Central memory CD4-positive, alpha-beta T cell (primary cell): ENCODE measurements at places on chromosomes 1 and 21.

GRCh38 chr1:101026430-101026788, 825 bp upstream of the DPH5 start:
- no peak for DNase-seq

- no peak for DNase-seq
Measured at GRCh38 chr1:230971771-230972170, 6.9 kb downstream of the TTC13 start.

- DNase-seq = no peak
Measured at GRCh38 chr1:19825298-19825697, 10.2 kb upstream of the RNF186 start.

DNA sequence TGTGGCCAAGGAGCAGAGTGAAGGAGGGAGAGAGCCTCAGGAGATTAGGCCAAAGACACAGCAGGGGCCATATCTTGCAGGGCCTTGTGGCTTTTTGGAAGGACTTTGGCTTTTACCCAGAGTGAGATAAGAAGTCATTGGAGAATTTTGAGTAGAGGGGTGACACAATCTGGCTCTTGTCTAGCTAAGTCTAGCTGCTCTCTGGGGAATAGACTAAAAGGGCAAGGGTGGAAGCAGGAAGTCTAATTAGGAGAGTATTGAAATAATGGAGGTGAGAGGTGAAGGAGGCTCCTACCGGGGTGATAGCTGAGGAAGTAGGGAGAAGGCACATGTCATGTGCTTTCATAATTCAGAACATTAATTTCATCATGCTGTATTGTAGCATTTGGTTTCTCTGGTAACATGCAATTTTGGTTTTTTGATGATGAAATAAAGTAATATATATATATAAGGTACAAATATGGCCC, 34.3 kb upstream of the KCNA3 start:
- no peak for DNase-seq

DNA sequence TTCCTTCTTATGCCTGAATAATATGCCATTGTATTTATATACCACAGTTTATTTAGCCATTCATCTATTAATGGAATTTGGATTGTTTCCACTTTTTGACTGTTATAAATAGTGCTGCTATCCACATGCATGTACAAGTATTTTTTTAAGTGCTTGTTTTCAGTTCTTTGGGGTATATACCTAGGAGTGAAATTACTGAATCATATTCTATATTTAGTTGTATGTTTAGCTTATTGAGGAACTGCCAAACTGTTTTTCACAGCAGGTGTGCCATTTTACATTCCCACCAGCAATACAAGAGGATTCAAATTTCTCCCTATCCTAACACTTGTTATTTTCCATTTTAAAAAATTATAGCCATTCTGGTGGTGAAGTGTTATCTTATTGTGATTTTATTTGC, 7.6 kb upstream of the HJV start:
- no peak for DNase-seq

DNA sequence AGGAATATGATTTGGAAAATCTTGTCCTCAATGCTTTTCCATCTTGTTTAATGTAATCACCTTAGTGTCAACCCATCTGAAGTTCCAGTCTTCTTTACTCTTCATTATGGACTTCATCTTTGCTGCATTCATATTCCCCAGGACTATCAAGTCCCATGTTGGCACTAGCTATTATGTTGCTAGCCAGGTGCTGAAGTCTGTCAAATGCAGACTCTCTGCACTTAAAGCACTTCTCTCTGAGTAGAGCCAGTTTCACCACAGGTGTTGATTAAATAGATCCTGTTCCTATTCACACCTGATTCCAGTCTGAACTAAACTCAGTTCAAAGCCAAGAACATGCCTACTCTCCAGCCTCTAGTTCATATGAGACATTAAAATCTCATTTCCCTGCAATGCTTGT, 75.0 kb upstream of the PKN2 start:
- no peak for DNase-seq

GRCh38 chr1:74847715-74848114, 114.8 kb downstream of the TYW3 start:
- DNase-seq = no peak

GRCh38 chr1:119866451-119866850, 29.9 kb downstream of the ADAM30 start:
- no peak for DNase-seq

- DNase-seq = no peak
Measured at GRCh38 chr1:100362821-100363466, 10.6 kb downstream of the CDC14A start.

- DNase-seq = no peak
Measured at GRCh38 chr1:244011271-244011670, 39.8 kb upstream of the ZBTB18 start.

DNA sequence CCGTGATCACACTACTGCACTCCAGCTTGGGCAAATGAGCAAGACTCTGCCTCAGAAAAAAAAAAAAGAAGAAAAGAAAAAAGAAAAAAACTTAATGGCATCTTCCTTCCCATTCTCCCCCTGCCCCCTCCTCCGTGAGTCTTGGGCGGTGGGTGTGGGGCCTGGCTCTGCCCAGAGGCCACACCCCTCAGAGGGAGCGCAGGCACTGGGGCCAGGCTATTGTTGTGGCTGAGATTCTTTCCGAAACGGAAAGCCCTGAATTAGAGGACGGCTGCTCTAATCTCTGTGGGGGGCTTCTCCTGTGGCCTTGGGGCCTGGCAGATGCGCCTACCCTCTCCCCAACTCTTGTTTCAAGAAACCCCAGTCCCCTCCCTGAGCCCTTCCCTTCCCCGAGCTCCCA, 4.1 kb upstream of the FAM110D start:
- no peak for DNase-seq

DNA sequence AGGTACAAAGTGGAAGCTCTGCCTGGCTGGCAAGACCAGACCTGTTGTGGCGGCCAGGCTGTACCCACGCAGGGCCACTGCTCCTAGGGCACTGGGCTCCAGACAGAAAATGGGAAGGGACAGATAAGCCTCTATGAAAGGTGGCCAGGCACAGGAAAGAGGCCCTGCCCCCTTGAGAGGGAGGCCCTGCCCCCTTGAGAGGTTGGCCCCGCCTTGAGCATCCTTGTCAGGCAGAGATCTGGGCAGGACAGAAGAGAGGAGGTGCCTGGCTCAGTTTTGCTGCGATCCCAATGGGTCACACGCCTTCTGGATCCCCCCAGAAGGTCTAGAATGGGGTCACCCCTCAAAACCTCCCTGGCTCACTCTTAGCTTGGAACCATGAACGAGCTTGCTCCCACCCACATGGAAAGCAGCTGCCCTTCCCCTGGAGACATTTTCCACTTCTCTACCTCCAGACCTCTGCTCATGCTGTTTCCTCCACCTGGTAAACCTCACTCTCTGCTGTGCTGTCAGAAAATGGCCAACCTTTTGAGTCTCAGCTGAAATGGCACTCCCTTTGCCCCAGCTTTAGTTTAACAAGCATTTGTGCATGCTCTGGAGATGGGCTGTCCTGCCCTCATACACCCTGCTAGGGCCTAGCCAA, 17.5 kb upstream of the ECE1 start:
- no peak for DNase-seq

- DNase-seq = no peak
Measured at GRCh38 chr1:204711103-204711946, 25.8 kb upstream of the LRRN2 start.

DNA sequence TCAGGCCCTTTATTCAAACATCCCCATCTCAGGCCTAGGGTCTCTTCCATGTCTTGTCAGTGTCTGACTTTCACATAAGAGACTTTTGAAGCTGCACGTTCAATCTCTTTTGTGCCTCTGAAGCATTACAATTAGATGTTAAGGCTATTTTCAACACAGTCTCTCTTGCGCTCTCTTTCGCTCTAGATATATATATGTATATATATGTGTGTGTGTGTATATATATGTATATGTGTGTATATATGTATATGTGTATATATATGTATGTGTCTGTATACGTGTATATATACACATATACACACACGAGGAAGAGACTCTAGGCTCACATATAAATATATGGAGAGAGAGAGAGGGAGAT, 162.5 kb upstream of the RNPC3 start:
- DNase-seq = no peak

- no peak for DNase-seq
Measured at GRCh38 chr1:119330466-119331189, 38.0 kb upstream of the HAO2 start.

DNA sequence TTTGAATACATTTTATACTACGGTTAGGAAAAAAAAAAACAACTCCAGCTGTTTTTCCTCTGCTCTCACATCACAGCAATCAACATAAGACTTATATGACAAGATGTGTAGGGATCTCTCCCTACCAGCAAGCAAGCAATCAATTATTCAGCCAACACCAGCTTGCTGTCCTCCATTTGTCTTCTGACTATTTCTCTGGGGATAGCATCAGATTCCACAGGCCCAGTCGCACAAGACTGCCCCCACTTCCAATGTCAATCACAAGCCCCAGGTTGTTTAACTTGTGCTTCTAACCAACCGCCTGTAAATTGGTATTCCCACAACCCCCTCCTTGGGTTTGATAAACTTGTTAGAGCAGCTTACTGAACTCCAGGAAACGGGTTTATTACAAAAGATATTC, 873.1 kb upstream of the TMPRSS15 start:
- DNase-seq = no peak

DNA sequence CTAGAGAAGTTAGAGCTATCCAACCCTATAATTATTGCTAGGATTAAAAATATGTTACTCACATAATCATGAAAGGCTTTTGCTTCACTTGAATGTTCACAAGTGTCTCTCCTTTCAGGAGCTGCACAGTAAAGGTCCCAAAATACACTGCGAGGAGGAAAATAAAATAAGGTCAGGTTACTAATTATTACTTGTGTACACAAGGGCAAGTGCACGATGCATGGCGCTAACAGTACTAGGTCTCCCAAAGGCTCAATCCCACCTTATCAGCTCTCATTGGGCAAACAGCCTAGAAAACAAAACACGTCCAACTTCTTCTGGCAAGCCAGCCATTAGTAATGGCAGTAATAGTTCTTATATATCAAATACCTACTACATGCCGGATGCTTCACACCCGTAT, 4.4 kb downstream of the SSBP3 start:
- DNase-seq = no peak

DNA sequence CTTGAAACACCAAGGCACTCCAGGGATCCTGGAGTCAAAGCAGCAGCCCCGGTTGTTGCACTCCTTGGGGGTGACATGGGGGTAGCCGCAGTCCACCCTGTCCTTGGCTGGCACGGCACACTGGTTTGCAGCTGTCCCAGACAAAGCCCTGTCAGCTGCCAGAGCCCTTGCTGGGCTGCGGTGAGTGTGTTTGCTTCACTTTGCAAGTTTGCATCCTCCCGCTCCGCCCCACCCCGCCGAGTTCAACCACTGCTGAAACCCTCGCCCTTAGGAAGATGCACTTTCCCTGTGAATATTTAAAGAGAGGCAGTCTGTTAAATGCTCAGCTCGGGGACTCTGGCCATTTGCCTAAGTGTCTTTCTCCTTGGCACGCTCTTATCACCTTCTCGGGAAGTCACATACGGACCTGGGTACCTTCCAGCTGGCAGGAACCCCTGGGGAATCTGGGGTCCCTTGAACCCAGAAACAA, 1.7 kb downstream of the TFF3 start:
- no peak for DNase-seq

- no peak for DNase-seq
Measured at GRCh38 chr1:236275586-236275985, 6.2 kb downstream of the ERO1B start.

DNA sequence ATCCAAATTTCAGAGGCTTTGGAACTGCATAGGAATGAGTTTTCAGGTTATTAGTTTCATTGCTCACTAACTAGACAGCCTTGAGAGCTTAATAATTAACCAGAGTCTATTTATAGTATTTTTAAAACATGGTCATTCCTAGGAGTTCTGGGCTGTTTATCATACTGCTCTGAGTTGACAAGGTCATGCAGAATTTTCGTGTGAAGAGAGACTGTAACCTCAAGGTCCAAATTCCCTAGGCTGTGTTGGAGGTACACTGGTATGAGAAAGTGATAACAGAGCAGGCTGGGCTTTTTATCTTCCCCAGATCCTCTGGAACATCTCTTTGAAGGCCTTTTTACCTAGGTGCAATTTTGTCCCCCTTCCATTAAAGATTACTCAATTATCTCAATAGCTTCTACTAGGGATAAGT, 736.3 kb downstream of the LTN1 start:
- DNase-seq = no peak

- no peak for DNase-seq
Measured at GRCh38 chr21:38148046-38148445, 108.7 kb upstream of the KCNJ15 start.

DNA sequence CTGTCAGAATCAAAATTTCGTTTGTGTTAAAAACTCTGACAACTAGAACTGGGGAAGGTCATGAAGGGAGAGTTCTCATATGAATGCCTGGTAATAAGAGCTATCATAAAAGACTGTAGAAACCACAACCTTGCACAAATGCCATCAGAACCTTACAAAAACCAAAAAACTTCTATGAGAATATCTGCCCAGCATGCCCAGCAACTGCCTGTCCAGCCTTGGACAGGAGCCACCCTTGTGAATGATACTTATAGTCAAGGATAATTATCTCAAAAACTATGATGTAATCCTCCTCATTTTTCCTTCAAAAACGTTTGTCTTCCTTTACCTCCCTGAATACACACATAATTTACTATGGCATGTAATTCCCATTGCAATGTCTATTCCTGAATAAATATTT, 53.4 kb upstream of the C1orf185 start:
- DNase-seq = no peak

DNA sequence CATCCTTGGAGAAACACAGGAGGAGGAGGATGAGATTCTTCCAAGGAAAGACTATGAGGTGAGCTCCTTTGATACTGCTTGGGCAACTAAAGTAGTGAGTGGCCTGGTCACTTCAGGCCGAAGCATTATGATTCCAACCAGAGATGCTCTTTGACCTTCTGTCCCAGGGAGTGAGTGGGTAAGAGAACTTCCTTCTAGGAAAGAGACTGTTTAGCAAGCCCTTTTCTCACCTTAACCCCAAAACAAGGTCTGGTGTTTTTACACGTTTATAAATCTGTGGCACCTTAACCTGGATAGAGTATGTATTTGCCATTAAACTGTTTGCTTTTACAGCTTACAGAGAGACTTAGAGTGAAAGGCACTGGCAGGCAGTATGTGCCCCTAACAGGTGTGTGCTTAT, 1.1 kb downstream of the CLCN6 start:
- no peak for DNase-seq

GRCh38 chr1:103467100-103467499, 58.4 kb upstream of the RNPC3 start:
- DNase-seq = no peak

DNA sequence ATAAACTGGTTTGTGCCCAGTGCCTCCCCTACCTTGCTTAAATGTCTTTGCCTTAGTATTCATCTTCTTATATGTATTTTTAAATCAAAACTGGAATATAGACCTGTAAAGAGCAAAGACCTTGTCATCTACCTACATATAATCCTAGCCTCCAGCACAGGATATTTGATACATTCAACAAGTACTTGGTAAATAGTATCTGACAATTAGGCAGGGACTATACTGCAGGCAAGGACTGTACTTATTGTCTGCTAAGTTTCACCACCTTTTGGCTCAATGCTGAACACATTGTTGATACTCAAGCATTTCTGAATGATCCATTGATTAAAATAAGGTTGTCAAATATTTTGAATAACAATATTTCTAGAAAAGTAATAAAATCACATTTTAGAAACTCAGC, 96.4 kb downstream of the PKN2 start:
- DNase-seq = no peak

- no peak for DNase-seq
Measured at GRCh38 chr1:93569489-93569888, 112.1 kb downstream of the BCAR3 start.
